ENCODE measurements at places on chromosomes 4 and X.

DNA sequence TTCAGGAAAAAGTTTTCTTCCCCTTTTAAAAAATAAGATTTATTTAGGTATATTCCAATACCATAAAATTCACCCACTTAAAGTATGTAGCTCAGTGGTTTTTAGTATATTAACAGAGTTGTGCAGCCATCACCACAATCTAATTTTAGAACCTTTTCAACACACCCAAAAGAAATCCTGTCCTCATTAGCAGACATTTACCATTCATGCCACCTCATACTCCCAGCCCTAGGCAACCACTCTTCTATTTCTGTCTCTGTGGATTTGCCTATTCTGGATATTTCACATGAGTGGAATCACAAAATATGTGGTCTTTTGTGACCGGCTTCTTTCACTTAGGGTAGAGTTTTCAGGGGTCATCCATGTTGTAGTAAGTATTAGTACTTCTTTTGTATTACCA, 7.4 kb downstream of the ZNF81 start:
- no peak for DNase-seq

DNA sequence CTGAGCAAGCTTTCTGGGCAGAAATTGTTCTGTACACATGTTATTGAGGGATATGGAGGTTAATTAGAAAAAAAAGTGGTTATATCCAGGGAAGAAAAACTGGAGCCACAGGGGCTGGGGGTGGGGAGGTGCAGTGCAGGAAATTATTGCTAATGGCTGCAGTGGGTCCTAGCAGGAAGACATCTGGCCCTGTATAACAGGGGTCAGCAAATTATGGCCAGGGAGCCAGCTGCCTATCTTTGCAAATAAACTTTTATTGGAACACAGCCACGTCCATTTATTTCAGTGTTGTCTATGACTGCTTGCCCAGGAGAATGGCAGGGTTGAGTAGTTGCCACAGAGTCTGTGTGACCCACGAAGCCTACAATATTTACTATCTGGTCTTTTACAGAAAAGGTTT, 23.4 kb upstream of the PRPS2 start:
- no peak for DNase-seq

GRCh38 chr4:111639120-111639690, 506.0 kb upstream of the FAM241A start:
- no peak for DNase-seq

DNA sequence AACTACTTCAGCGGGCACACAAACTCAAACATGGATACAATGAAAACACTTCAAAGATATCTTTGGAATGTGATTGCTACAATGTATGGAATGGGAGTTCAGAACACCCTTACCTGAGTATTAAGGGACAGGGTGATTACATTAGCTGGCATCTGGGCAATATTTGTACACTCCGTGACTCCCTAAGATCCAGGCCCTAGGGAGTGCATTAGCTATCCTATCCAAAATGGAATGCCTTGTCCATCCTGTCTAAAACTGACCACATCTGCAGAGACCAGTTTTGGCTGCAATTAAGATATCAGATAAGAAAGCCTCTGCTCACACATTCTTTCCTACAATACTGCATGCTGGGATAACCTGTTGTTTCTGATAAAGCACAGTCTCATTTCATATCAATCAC, 176.6 kb upstream of the EMCN start:
- no peak for DNase-seq

DNA sequence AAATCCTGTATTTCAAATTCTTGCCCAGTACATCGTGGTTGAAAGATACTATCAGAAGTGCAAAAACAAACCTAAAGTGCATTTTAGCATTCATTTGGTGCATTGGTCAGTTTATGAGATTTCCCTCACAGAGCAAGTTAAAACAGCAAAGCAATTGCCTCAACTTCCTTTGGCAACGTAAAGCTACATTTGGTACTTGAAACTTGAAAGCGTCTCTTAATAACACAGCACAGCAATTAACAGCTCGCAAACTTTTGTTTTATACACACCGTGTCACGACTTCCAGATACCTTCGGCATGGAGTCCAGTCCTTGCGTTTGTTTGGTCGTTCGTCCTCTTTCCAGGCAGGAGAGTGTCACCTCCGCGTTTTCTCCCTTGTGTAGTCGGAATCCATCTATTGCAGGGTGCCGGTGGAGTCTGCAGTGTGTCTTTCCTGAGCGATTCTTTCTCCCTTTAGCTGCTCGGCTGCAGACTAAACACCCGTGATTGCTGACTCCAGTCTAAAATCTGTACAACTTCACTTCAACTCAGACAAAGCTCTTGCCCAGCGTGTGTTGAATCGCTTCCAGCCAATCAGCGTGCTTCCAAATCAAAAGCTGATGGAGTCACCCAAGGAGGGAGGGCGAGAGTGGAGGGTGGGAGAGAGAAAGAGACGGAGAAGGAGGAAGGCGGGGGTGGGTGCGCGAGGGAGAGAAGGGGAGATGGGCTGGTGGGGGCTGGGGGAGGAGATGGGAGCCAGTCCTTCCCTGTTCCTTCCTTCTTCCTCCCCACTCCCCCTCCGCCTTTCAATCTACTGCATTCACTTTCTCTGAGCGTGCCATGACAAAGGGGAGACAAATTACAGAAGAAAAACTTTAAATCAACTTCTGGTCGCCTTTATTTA, at the start of gene PCDH18:
Gene PCDH18 (minus strand): TSS at position 509 of the 883 bp plus-strand sequence. CDS start 406 bp downstream, at position 103.
- DNase-seq = peak; percentile 94

DNA sequence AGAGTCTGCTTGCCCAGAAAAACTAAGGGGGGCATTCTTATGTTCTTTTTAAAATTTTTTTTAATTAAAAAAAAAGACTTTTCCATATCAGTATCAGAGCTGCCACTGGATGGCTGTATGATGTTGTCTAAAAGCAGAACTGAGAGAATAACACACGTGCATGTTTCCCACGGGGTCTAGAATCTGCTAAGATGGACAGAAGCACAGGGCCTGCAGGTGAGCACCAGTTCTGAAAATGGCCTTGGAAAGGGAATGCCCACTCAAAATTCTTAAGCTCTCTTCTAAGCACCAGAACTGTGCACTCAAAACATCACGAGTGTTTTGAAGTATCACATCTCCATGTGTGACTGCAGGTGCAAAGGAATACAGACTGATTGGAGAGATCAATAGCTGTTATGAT, 61.1 kb downstream of the ARAP2 start:
- DNase-seq = no peak

GRCh38 chrX:148540114-148540513, 39.7 kb downstream of the AFF2 start:
- DNase-seq = no peak

DNA sequence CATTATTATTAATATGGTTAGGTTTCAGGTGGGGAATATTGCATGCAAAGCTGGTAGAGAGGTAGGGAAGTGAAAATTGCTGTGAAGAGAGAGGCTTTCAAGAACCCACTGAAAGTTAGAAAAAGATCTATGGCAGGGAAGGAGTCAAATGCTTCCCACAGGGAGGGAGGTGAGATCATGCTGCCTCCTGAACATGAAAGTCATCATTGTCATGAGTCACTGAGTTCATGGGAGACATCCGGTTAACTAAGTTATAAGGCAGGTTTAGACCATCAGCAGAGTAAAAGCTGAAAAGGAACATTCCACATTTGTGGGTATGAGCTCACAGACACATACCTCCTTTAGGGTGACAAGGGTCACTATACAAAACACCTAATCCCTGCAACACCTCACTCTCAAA, 16.2 kb downstream of the GATB start:
- DNase-seq = no peak

DNA sequence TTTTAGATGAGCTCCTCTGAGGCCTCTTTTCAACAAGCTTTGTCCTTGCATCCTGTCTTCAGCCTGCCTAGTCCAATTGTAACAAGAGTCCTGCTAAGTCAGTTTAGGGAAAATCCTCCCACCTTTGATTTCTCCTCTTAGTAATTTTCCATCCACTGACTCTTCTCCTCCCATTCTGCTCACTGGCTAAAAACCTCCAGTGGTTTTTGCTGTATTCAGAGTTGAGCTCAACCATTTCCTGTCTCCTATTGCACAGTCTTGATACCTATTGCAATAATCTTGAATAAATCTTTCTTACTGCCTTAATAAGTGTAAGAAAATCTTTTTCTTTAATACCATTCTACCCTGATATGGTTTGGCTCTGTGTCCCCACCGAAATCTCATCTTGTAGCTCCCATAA, 117.8 kb upstream of the ENPP6 start:
- DNase-seq = no peak

DNA sequence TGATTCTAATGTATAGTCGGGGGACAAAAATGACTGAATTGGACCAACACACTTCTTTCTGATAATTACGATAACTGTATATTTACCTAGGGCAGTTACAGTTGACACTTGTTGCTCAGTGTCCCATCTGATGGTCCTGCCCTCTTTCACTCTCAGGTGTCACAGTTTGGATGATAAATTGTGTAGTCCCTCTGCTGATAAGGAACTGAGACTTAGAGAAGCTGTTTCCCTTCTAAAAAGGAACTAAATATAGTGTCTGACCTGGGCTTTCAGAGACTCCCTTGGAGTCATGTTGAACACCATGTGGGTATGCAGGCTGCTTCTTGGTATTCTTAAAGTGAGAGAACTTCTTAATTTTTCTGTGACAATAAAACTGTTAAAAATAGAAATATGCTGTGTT, 23.7 kb upstream of the PNPLA4 start:
- DNase-seq = no peak

DNA sequence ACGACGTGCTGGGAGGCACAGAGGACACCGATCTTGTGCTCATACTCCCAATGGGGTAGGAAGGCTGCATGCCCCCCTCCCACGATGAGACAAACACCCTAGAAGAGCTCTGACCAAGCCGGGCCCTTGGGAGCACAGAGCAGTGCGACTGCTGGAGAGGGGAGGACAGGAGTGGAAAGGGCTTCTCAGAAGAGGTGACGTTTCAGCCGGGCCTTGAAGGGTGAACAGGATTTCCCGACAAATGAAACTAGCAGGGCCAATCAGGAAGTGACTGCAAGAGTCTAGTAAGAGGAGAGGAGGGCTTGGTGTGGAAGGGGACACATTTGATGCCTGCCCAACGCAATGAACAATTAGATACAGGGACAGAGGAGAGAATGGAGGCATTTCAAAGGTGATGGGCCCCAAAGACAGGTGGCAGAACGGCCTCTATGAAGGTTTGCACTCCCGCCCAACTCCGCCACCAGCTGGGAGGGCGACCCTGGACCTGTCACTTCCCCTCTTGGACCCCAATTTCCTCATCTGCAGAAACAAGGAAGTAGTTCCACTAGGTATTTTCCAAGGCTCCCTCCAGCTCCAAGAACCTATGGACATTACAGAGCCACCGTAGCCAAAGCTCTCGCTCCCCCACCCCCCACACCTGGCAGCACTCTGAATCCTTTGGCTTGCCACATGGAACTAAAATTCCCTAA, 3.9 kb downstream of the HCFC1 start:
- DNase-seq = no peak

GRCh38 chrX:65607070-65607742, 60.2 kb upstream of the MSN start:
- DNase-seq = no peak

DNA sequence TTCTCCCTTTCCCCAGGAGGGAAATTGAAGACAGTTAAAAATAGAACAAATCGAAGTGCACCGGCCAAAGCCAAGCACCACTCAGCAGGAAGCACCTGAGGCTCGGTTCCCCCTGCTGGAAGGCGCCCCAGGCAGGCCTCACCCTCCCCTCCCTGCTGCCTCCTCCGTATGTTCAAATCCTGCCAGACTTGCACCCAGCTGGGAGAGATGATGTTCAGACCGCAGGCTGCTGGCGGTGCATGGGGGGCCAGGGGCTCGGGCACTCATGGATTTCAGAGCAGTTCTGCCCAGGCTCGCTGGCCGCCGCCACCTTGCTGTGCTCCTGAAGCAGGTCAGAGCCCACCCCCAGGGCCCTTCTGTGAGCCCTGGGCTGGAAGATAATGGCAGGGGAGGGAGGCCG, 91.4 kb downstream of the DCTD start:
- no peak for DNase-seq

DNA sequence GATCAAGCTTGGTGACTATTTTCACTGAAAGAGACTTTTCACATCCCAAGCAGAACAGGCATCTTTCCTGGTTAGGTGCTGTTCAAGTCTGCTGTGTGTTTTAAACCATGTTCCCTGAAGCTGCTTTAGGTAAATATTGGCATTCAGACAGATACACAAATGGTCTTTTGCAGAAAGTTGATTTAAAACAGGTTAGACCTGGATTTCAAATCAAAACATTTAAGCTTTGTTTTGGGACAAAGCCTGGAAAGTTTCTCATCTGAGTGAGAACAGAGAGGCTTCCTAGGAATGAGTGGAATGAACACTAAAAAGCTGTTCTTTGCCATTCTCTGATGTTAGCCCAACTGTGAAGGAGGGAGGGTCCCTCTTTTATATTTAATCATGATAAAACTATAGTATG, 10.1 kb downstream of the ANXA3 start:
- peak; percentile 31 for DNase-seq

GRCh38 chrX:9033989-9034388, at the start of gene FAM9B:
TSS of gene FAM9B (minus strand) at chrX:9034127. CDS start at chrX:9032986, 1,141 bp downstream.
- no peak for DNase-seq
